ENCODE measurements at places on chromosomes 11 and 22.

GRCh38 chr11:29319210-29319609 is 697.6 kb downstream of the KCNA4 start:
- H3K4me1 ChIP-seq, result peaks cover 10% of the 10 kb centered on the region
- no peak overlapping the region for H3K4me3 ChIP-seq
- H3K36me3 ChIP-seq, result no peaks in the 10 kb centered on the region
- no peak overlapping the region for H3K27ac ChIP-seq
- no peaks in the 10 kb centered on the region for H3K27me3 ChIP-seq

DNA sequence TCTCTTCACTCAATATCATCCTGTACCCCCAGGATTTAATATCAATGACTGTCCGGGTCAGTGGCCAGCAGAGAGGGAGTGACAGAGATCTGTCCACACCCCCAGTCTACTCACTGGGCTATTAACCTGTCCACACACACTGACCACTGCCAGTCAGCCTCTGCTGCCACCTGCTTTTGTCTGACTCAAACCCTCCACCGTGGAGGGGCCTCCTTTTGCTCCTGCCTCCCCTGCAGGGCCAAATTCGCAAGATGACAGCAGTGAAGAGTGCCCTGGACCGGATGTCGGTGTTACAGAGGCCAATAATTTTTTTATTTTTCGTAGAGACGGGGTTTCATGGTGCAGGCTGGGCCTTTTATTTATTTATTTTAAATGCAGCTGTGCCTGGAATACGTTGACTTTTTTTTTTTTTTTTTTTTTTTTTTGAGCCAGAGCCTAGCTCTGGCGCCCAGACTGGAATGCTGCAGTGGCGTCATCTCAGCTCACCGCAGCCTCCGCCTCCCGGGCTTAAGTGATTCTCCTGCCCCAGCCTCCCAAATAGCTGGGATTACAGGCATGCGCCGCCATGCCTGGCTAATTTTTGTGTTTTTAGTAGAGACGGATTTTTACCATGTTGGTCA is 5.1 kb downstream of the PDXP start:
- H3K27ac ChIP-seq, result no peak overlapping the region
- no peaks in the 10 kb centered on the region for H3K27me3 ChIP-seq
- peaks cover 18% of the 10 kb centered on the region for H3K4me1 ChIP-seq

DNA sequence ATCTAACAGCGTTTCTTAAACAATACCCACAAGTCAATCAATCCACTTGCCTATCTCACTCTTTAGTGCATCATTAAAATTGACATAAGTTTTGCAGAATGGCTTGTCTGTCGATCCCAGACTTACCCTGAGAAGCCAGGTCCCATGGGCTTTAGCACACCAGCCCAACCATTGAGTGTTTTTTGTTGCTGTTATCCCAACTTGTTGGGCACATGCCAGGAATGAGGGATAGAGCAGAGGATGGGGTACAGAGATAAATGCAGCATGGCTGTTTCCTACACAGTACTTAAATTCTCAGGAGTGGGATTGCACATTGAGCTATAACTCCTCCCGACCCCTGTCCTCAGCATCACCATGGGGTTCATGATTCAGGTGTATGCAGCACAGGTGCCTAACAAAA is 64.2 kb upstream of the RASSF10 start:
- H3K27me3 ChIP-seq, result no peaks in the 10 kb centered on the region
- no peaks in the 10 kb centered on the region for H3K4me1 ChIP-seq
- no peak overlapping the region for H3K4me3 ChIP-seq
- DNase-seq, result no peak
- H3K27ac ChIP-seq, result no peak overlapping the region

DNA sequence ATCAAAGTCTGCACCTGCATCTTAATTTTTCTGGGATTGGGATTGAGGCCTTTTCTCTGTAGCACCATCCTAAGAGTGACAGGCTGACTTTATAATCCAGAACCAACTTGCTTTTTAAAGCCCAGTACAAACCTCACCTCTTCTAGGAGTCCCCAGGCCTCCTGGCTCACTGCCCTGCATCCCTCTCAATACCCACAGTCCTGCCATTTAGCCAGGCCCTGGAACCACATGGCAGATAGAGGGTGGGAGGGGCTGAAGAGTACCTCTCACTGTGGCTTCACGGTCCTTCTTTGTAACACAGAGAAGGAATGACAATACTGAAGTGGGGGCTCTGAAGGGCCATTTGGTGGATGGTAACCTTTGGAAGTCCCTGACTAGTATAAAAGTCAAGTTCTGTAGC is 63.5 kb upstream of the PHOX2A start:
- no peak overlapping the region for H3K27ac ChIP-seq
- no peaks in the 10 kb centered on the region for H3K4me1 ChIP-seq
- H3K36me3 ChIP-seq, result peaks cover 14% of the 10 kb centered on the region
- no peak overlapping the region for H3K4me3 ChIP-seq
- DNase-seq, result no peak
- H3K27me3 ChIP-seq, result no peaks in the 10 kb centered on the region

DNA sequence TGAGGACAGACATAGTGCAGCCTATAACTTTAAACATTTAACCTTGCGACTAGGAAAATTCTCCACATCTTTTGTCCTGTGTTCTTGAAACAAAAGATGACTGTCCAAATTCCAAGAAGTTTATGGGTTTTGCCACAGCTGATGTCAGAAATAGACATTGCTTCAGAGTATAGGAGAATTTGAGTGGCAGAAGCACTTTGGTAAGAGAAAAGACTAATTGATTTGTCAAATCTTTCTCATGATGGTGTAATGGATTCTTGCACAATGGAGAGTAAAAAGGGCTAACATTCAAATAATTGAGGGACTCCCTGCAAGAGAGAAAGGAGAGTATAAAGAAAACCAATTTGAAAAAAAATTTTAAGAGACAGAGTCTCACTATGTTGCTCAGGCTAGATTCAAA is 25.3 kb downstream of the C11orf58 start:
- H3K36me3 ChIP-seq, result no peaks in the 10 kb centered on the region
- no peaks in the 10 kb centered on the region for H3K4me1 ChIP-seq
- no peak overlapping the region for H3K27ac ChIP-seq
- H3K4me3 ChIP-seq, result no peak overlapping the region

DNA sequence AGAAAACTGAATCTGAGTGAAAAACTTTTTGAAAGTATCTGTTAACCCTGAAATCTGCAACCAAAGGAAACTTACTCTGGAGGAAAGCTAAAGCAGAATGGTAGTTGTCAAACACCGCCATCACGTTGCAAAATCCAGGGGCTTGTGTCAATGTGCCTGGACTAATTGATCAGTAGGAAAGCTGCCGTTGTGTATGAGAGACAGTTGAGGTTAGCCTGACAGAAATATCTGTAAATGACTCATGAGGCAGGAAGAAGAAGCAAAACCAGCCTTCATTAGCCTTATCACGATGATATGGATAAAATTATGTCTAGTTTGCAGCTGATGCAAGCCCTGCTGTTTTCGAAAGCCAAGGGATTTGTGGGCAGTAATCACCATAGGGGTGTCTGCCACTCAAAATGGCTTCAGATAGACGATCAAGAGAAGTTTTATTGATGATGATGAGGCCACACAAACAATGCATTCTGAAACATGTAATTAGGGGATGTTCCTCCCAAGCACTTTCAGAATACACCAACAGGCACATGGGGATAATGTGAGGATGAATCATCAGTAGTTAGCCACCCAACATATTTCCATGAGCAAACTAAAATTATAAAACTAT is 8.9 kb downstream of the SCGB1A1 start:
- no peaks in the 10 kb centered on the region for H3K27me3 ChIP-seq
- H3K36me3 ChIP-seq, result no peaks in the 10 kb centered on the region
- H3K4me3 ChIP-seq, result no peak overlapping the region
- no peak for DNase-seq

Data from HCT116 (cell line).